HuH-7 (cell line): ENCODE measurements at places on chromosomes 4 and X.

GRCh38 chr4:9898596-9899305, 117.3 kb downstream of the DRD5 start:
- peak; percentile 43 for DNase-seq

DNA sequence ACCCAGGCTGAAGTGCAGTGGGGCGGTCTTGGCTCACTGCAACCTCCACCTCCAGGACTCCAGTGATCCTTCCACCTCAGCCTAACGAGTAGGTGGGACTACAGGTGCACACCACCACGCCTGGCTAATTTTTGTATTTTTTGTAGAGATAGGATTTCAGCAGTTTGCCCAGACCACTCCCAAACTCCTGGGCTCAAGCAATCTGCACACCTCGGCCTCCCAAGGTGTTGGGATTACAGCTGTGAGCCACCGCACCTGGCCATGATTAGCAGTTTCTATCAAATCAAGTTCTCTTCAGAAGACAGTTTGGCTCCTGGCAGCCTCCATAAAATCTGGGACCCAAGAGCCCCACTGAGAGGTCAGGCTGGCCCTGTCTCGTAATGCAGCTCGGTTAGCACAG, 26.4 kb upstream of the TRIM2 start:
- DNase-seq, result no peak

DNA sequence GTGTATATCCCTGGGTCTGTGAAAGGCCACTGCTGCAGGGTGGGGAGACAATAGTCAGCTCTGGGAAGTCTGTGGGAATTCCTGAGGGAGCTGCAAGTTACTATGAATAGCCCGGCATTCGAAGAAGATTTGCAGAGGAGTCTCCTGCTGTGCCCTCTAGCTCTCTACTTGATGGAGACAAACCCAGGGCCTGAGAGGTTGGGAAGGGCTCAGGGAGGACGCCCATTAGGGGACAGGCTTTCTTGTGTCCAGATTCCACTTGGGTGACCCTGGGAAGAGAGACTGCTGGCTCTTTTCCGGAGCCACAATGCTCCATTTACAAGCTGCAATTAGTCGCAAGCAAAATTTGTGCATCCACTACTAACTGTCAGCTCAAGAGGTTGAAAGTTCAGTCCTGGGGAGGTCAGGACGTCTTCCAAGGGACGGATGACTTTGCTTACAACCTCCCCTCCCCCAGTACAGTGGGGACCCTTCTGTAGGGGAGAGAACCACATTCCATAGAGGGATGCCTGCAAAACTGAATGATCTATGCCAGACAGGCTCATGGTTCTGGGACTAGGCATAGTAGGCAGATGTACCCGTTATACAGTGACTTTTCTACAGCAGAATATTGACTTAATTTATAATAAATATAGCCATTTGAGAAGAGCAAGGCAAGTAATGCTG, 48.2 kb upstream of the PHOX2B start:
- DNase-seq, result no peak

DNA sequence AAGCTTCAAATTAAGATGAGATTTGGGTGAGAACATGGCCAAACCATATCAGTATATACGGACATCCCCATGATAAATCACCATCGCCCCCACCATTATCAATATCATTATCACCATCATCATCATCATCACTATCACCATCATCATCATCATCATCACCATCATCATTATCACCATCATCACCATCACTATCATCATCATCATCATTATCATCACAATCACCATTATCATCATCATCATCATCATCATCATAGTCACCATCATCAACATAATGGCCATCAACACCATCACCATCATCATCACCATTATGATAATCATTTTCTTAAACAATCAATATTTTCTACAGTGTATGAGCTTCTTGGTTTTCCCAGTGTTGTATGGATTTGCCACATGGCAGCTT, 360.9 kb downstream of the NLGN4X start:
- no peak for DNase-seq

DNA sequence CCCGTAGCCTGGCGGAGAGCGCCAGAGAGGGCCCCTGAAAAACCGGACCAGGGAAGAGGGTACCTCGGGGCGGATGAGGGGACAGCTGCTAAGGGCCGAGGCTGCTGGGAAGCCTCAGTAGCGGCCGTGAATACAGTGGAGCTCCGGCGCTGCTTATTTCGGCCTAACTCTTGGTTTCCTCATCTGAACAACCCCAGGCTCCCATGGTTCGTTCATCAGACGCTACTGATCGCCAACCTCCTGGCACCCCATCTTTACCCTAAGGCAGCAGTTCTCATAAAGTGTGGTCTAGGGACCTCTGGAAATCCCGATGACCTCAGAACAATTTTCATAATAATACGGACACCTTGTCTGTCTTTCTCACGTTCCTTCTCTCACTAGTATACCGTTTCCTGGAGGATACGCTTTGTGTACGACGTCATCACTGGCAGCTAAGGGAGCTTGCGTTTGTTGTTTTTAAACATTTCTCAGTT, 645 bp upstream of the RAB28 start:
- DNase-seq, result no peak

DNA sequence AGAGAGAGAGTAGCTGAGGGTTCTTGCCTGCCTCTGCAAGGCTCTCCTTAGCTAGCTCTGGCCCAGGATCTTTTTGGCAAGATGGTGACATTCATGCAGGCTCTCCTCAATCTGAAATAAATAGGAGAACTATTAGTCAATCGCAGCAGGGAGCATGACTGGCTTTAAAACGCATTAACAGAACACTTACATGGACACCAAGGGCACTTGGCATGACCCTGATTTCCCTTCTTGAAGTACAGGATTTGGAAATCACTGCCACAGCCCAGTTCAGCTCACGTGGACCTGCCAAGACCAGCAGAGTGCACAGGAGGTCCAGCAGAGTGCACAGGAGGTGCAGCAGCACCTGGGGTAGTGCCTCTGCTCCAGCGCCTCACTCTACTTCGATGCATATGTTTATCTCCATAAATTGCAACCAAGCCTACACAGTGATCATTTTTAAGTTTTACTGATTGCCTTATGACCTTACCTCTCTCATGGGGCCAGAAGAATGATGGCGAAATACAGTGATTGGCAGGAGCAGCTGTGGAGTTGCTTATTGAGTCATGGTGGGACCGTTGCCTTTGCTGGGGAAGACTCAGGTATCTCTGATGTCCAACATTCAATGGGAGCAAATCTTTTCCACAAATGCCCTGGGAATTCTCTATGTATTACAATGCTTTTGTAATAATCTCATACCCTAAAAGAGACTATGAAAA, 122.4 kb downstream of the SYNPO2 start:
- DNase-seq, result no peak

DNA sequence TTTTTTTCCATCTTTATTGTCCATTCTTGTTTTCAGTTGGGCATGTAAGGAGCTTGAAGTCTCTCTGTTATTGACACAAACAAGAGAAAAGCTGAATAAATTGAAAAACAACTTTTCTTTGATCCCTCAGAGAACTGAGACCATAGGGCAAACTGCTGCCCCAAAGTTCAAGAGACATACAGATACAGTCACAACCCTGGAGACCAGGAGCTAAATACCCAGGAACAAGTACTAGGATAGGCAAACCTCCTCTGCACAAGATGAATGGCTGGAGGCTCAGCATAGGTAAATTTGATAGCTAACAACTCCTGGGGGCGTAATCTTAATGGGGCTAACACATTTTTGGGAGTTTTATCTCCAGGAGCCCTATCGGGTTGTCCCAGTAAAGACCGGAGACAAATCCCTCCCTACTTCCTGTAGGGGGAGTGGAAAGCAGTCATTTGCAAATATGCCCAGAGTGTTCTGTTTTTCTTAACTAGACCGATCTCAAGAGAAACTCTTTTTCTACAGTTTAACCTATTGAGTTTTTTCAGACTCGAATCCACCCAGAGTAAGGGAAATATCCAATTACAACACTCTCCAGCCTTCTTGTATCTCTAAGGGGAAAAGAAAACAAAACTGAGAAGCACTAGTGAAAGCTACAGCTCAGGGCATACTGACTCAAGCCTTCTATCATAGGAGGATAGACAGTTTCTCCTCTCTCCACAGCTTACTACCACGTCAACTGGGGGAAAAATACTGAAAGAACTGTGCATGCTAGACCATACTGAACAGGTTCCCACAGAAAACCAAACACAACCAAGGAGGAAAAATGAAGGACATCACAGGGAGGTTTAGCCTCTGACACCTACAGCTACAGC, 23.1 kb downstream of the MAGEA8 start:
- no peak for DNase-seq

- DNase-seq, result no peak
These were observed 50.1 kb upstream of the PJA1 start for GRCh38 chrX:69215161-69215875.

DNA sequence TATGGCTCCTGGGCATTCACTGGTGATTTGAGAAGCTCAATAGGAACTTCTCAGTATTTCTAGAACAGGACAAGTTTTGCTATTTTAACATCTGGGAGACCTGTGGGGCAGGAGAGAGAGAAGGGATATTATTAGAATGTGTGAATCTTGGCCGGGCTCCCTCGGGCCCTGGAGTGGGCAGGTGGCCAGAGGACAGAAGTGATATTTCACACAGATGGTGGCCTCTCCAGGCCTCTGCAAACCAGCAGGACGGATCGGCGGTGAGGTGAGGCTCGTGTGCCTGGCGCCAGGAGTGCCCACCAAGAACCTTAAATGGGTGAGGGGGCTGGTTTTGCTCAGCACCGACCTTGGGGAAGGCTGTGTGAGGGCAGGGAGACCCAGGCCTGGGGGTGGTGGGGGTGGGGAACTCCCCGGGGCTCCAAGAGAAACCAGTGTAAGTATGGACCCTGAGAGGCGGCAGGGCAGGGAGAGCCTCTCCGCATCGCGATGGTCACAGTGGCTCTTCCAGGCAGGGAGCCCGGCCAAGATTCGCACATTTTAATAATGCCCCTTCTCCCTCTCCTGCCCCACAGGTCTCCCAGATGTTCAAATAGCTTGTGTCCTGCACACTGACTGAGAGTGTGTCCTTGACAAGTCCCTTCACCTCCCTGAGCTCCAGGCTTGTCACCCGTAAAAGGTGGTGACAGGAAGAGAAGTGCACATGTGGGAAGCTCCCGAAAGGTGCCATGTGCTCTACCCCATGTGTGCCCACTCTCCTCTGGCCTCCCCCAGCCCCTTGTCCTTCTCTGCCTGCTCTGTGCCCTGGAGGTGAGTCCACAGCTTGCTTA, 64.9 kb downstream of the SORCS2 start:
- DNase-seq, result no peak

DNA sequence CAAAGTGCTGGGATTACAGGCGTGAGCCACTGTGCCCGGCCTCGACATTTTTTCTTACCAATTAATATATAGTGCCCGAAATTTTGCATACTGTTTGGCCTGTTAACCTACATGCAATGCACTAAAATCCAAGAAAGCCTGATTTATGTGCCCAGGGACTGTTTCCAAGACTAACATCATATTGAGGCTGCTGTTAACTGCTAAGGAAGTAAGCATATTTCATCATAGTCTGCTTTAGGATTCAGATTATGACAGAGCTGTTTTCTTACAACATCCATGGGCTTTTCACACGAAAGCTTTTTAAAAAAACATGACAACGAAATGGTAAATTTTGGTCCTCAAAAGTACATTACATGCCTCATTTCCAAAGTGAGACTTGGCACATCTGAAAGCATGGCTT, 84.4 kb downstream of the STOX2 start:
- DNase-seq, result no peak

DNA sequence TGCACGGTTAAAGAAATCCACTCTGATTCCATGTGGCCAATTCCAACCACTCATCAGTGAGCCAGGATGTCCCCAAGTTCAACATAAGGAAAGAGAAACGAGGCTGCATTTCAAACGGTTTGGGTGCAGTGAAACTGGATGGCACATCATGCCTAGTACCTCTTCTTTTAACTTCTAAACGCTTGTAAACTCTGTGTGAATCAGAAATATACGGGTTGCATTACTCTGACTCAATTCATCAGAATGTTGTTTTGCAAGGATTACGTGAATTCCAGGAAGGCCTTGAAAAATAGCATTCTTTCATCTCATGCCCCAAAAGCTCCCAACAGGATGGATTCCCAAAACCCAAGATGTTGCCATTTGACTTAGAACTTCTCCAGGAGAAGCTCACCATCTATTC, 270.4 kb downstream of the LDB2 start:
- no peak for DNase-seq

DNA sequence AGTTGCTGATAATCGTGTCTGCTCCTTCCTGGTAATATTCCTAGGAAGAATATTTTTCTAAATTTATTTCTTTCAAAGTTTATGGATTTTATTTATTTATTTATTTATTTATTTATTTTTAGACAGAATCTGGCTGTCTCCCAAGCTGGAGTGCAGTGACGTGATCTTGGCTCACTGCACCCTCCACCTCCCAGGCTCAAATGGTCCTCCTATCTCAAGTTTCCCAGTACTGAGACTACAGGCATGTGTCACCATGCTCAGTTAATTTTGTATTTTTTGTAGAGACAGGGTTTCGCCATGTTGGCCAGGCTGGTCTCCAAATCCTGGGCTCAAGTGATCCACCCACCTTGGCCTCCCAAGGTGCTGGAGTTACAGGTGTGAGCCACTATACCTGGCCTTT, 48.9 kb downstream of the PDLIM5 start:
- no peak for DNase-seq

- DNase-seq, result no peak
These were observed 7.0 kb downstream of the FHIP1A start for GRCh38 chr4:151415978-151416377.

DNA sequence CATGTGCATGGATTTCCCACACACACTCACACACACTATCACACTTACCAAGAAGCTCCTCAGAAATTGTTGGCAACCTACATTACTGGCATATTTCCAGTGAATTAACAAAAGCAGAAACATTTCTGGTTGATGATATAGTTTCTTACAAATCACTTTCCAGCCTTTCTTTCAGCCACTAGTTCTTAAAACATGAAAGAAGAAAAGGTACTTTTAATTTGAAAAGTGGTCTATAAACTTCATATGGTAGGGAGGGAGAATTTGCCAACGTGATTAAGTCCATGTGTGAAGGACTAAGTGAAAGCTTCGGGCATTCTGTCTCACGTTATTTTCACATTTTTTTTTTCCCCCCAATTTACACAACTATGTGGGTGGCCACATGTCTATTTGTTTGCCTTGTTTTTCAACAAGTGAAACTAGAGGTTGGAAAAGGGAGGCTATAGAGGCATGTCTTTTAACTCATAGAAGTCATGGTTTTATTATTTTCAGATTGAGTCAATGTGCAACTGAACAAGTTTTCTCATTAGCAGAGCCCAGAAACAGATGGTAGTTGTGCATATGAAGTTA, 832.1 kb upstream of the INTU start:
- DNase-seq, result no peak

DNA sequence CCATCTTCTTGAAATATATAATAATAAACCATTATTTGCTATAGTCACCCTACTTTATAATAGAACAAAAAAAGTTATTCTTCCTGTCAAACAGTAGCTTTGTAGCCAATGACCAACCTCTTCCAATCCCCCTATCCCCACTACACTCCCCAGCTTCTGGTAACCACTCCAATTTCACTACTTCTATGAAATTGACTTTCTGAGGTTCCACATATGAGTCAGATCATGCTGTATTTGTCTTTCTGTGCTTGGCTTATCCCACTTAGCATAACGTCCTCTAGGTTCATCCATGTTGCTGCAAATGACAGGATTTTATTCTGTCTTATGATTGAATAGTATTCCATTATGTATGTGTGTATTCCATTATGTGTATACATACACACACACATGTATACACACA, 809.7 kb upstream of the NDST4 start:
- no peak for DNase-seq
